ENCODE measurements at places on chromosomes 4 and X.

- no peak for DNase-seq
Observed at GRCh38 chrX:108468486-108468885, 28.8 kb downstream of the COL4A5 start.

GRCh38 chr4:99710681-99711345 lies 53.2 kb upstream of the C4orf54 start:
- DNase-seq, result no peak

GRCh38 chr4:170705907-170706306 lies 616.2 kb upstream of the AADAT start:
- DNase-seq, result no peak

GRCh38 chr4:2352171-2352570 lies 66.3 kb downstream of the ZFYVE28 start:
- DNase-seq, result no peak

DNA sequence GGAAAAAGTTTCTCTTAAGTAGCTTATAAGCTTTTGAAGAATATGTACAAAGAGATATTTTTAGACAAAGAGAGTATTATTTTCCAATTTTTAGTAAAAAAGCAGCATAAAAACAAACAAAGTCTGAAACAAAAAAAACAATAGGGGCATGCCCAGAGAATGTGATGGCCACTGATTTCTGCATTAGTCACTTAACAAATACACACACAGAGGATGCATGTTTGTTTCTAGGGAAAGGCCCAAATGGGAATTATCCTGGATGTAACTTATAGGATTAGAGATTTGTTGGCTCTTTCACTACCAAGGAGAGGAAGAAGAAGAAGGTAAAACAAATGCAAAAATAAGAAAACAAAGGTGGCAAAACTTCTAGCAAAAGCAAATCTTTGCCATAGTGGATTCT lies 95.9 kb upstream of the SCOC start:
- peak; percentile 62 for DNase-seq

DNA sequence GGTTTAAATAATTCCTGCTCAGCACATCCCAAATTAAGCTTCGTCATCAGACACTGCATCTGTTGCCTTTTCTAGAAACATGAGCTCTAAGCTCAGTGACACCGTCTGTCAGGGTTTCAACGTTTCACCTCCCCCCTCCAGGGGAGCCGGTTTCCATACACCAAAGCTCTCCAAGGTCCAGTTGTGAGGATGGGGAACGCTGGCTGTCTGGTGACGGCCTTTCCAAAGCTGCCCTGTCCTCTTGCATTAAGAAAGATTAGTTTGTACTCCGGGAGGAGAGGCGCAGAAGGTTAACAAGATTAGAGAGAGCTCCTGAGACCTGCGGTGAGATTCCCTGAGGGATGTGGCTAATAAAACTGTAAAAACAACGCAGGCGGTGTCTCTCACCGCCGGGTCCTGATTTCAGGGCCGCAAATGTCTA lies 43.2 kb downstream of the ASMT start:
- no peak for DNase-seq

DNA sequence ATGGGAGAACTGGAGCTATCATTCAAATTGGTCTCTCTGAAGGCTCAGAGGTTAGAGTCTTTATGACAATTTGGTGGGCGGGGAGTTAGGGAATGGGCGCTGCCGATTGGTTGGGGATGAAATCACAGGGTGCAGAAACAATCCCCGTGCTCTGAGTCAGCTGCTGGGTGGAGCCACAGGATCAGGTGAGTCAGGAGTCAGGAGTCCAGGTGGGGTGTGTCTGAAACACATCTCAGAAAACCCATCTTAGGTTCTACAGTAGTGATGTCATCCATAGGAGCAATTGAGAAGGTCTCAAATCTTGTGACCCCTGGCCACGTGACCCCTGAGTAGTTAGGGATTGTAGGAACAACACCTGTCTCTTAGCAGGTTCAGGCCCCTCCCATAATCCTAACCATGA lies 41.6 kb upstream of the TLR3 start:
- DNase-seq, result no peak

DNA sequence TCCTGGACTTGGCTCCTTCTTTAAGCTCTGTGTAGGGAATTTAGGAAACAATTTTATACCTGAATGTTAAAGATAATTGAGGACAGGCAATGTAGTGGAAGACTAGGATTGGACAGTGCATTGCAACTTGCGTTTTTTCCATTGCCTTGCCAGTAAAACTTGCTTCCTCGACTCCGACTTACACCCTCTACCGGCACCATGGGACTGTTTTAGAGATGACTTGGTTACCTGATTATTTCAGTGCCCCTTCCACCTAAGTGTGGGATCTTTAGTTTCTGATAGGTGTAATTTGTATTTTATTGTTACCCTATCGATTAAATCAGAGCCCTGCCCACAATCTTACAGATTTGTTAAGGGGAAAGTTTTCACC lies 1.2 kb downstream of the PRPS1 start:
- peak; percentile 39 for DNase-seq

- no peak for DNase-seq
Observed at GRCh38 chrX:140467211-140467610, 37.7 kb downstream of the SOX3 start.

- peak; percentile 13 for DNase-seq
Observed at GRCh38 chr4:152166567-152166966, 369.3 kb downstream of the FBXW7 start.

DNA sequence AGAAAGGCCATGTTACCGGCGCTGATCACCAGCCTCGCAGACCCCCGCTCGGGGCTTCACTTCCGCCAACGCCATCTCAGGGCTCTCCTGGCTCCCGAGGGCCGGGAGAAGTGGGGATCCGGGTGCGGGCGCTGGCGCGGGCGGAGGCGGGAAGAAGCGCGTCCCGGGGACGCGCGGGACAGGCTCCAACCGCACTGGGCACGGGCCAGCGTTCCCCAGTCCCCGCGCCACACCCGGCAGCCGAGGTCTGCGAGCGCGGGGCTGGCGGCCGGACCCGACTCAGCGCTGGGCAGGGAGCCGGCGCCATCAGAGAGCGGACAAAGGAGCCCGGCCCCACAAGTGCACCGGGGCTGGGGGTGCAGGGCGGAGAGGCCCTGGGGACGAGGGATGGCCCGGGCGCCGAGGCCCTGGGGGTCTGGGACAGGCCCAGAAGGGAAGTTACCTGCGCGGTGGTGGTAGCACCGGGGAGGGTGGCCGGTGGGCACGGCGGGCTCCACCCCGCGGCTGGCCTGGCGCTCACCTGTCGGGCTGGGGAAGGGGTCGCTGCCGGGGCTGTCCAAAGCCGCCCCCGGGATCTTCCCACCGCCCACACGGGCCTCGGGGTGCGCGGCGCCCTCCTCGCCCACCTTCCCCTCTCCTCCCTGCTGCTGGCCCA lies 449 bp downstream of the CTPS2 start:
- DNase-seq, result peak; percentile 11
